ENCODE measurements at places on chromosomes 16 and 17. TPM values are rescaled to one million over a fixed set of nuclear protein-coding genes. Genes with fewer than 3 reads are reported as not detected.

CTRB1 gene
- not detected for polyA plus RNA-seq

ATP2A1 gene
- 597 TPM for polyA plus RNA-seq

ASGR1 gene
- 2.1 TPM for polyA plus RNA-seq

ITGAE gene
- 14.2 TPM for polyA plus RNA-seq

GNPTG gene
- 35.4 TPM for polyA plus RNA-seq

OTOP3 gene
- not detected for polyA plus RNA-seq

BCL6B gene
- 16.7 TPM for polyA plus RNA-seq

THRA gene
- polyA plus RNA-seq = 63.6 TPM

CD300H gene
- polyA plus RNA-seq = not detected

SLC12A3 gene
- not detected for polyA plus RNA-seq

ABCA3 gene
- 12.6 TPM for polyA plus RNA-seq
